ENCODE measurements at places on chromosomes 12 and 14.

DNA sequence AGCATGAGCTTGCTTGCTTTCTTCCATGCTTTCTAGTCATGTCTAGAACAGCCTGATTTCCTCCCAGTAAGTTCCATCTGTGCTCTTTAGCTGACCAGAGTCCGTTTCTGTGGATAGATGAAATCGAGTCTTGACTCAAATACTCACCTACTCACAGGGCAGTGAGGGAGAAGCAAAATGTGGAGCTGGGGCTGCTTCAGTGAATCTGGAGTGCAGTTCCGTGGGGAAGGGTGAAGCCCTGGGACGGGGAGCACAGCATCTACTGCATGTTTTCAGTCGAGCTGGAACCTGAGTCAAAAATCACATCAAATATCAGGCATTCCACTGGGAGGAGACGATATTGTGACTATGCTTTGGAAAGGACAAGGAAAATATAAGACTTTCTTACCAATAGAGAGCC lies 70.3 kb upstream of the PRMT8 start:
- no peak for DNase-seq

GRCh38 chr14:68884031-68885030 lies 91.5 kb upstream of the ZFP36L1 start:
- DNase-seq, result peak; percentile 48

DNA sequence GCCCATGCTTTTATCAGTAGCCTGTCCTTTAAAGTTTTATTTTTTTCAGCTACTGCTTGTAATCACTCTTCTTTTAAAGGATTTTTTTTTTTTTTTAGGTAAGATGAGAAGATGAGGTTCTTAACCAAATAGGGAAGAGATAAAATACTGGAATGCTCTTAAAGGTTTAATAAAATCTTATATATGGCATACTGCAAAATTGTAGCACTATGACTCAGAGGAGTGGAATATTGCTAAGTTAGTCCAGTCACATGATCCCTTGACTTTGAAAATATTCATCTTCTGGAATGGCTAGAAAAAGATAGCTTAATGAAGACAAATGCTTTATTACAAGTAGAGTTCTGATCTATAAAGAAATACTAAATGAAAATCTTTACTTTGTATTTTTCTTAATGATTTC lies 116.6 kb downstream of the NAV3 start:
- no peak for DNase-seq

- no peak for DNase-seq
These were observed 984.0 kb upstream of the TMEM132C start for GRCh38 chr12:127282786-127283565.

DNA sequence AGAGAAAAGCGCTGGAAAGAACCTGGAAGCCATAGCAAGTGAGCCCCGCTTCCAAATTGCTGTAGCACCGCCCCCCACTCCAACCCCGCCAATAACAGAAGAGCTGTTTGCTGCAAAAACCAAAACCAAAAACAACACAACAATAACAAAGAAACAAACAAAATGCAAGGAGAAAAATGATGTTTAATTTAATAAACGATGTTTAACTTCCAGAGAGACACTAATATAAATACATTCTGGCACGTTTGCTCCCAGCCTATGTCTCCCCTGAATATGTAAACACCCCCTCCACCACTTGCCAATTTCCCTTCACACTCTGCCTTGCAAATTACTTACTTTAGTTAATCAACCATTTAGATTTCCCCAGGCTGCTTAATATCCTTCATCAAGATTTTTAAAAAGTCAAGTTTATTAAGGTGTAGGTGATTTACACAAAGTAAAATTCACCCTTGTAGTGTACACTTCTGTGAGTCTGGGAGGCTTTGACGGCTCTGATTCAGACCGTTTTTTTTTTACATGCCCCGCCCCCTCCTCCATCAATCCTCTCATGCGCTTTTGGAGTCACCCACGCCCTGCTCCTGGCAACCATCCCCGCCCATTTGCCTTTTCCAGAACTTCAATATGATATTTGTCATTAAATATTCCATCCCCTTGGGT lies 482 bp upstream of the IFI27L2 start:
- peak; percentile 53 for DNase-seq

DNA sequence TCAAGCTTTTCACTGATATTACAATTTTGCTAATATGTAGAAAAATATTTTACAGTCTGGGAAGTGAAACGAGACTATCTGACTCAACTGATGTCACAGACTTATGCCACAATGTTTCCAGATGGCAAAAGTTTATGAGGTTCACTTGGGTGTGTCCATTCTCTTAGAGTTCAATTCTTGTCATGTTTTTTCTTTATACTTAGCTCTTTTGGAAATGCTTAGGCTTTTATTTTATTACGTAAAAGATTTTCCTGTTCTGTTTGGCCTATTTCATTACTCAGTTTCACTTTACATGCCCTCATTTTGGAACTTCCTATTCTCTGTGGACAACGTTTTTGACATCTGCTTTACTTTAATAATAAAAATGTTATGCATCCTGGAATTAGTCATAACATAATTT lies 2.1 kb upstream of the PDZRN4 start:
- DNase-seq, result no peak

DNA sequence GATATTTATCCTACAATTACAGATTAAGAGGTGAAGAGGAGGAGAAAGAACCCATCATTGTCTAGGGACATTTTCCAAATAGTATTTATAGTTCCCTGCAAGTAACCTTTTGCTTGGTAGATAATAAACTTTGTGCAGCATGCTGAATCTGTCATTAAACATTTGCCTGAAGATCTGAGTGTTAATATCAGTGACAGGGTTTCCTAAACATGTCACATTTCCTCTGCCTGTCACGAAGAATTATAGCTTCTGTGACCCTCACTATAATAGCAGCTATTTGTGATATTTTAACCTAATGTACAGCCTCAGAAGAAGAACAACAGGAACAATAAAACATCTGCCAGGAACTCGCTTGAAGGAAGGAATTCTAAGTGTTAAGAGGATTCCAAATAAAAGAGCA lies 350.3 kb downstream of the GXYLT1 start:
- no peak for DNase-seq

- DNase-seq, result no peak
These were observed 9.7 kb downstream of the DICER1 start for GRCh38 chr14:95147597-95147996.

GRCh38 chr12:65279369-65280112 lies 1.1 kb downstream of the MSRB3 start:
- no peak for DNase-seq

DNA sequence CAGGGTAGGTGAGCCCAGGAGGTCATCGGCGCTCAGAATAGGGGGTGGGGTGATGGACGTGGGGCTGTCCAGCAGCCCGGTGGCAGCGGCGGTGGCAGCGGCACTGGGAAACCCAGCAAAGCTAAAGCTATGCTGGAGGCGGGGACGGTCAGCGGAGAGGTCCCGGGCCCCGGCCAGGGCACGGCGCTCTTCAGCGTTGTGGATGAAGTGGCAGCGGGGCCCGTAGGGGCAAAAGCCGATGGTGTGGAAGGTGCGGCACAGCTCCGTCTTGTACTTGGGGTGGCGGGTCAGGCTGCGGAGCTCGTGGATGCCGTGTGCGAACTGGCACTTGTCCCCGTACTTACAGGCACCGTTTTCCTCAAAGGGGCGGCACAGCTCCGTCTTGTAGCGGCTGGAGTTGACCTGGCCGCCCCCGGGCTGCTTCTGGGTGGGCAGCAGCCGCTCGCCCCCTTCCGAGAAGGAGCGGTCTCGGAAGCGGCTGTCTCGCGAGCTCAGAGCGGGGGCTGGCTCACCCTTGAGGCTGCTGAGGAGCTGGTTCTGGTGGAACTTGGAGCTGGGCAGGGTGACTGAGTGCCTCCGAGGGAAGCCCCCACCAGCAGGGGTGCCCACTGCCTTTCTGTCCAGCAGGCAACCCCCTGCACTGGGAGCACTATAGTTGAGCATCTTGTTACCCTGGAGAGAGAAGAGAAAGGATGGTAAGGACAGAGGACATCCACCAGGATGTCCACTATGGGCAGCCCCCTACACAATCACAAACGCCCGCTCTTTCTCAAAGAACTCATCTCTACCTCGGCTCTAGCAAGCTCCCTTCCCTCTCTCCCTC lies 2.8 kb downstream of the ZFP36L1 start:
- DNase-seq, result no peak

GRCh38 chr12:3197131-3197818 lies 120.1 kb downstream of the TSPAN9 start:
- no peak for DNase-seq

DNA sequence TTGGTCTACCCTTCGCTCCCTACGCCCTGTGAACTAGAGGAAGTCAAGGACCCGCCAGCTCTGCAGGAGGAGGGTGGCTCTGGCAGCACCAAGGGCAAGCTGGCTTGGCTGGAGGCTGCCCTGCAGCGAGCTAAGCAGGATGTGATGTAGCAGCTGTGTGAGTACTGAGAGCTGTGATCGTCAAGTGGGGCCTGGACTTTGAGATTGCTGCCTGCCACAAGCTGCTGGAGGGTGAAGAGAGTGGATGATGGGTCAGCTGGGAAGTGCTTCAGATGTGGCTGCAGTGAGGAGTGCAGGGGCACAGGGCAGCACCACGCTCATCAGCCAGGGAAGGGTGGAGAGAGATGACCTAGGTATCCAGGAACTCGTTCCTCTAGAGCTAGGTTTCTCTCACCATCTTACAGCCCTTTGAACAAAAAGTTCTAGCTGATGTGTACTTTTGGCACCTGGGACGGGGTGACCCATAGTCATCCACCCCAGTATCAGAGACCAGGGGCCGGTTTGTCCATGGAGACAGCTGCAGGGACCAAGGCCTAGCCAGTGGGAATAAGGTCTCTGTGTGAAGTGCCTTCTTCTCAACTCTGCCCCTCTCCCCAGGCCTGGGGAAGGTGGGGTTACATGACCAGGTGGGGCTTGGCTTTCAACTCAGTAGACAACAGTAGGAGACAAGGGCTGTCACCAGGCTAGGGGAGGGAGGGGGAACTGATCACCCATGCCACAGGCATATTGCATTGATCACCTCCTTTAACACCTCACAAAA lies 3.2 kb downstream of the KRT86 start:
- no peak for DNase-seq

GRCh38 chr12:69330475-69331473 lies 17.4 kb upstream of the LYZ start:
- no peak for DNase-seq

DNA sequence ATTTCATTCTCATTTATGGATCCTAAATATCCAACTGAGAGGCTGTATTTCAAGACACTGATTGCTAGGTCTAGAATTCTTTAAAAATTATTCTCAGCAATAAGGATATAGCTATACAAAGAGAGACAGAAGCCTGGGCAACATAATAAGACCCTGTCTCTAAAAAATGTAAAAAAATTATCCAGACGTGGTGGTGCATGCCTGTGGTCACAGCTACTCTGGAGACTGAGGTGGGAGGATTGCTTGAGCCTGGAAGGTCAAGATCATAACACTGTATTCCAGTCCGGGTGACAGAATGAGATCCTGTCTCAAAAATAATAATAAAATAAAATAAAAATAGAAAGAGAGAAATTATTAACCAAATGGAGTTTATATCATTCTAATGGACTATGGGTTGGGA lies 20.6 kb upstream of the ARID2 start:
- no peak for DNase-seq

DNA sequence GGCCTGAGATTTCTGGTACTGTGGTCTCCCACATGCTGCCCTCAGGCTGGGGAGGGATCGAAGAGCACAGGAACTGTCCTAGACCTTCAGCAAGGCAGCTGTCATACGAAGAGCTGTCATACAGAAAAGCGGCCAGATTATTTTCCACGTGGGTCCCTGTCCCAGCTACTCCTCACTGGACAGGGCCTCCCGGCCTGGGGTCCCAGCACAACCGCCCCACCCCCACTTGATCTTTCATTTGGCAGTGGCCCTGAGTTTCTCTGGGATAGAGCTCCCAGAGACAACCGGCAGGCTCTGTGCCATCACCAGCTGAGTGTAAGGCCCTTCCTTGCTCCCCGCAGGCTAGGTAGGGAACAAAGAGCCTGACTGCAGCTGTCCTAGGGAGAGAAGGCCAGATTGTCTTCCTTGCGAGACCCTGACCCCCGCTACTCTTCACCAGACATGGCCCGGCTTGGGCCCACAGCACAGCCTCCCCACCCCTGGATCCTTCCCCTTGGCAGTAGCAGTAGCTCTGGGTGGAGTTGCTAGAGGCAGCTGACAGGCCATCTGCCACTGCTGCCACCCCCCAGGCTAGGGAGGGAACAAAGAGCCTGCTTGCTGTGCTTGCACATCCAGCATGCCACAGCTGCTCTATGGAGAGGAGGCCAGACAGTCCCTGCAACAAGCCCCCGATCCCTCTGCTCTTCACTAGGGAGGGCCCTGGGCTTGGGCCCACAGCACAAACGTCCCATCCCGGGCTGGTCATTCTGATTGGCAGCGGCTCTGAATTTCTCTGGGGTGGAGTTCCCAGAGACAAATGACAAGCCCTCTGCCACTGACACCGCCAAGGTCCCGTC lies 3.1 kb upstream of the OR4N2 start:
- peak; percentile 25 for DNase-seq

GRCh38 chr14:20733684-20734429 lies 11.8 kb upstream of the EDDM3A start:
- DNase-seq, result no peak

GRCh38 chr12:72586456-72586855 lies 314.3 kb downstream of the TRHDE start:
- no peak for DNase-seq

- DNase-seq, result no peak
These were observed 77.5 kb upstream of the KICS2 start for GRCh38 chr12:64299628-64300027.

GRCh38 chr12:89789862-89790261 lies 81.2 kb upstream of the ATP2B1 start:
- DNase-seq, result no peak

GRCh38 chr12:33248364-33248763 lies 191.3 kb downstream of the SYT10 start:
- no peak for DNase-seq

- no peak for DNase-seq
These were observed 13.4 kb downstream of the NCAPD2 start for GRCh38 chr12:6507102-6507998.

DNA sequence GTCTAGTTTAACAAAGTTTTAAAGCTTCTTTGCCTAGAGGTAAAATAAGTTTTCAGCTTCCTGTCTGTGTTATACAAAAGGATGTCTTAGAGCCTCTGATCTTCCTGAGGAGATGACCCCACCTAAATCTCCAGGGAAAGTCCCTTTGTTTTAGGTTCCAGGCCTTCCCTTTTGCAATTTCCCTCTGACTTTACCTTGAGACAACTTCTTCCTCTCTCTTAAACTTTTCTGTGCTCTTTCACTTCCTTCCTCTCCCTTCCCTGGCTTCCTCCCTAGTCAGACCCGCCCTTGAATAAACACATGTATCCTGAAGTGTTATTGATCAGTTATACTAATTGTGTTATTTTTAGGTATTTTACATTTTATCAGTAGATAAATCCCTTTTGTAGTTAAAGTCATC lies 134.8 kb downstream of the DYRK2 start:
- DNase-seq, result no peak

- no peak for DNase-seq
These were observed 214.7 kb upstream of the GARIN2 start for GRCh38 chr14:66974397-66975025.

- no peak for DNase-seq
These were observed 428.2 kb downstream of the RAD51B start for GRCh38 chr14:68247676-68248268.
